ENCODE measurements at places on chromosomes 16 and 17.

DNA sequence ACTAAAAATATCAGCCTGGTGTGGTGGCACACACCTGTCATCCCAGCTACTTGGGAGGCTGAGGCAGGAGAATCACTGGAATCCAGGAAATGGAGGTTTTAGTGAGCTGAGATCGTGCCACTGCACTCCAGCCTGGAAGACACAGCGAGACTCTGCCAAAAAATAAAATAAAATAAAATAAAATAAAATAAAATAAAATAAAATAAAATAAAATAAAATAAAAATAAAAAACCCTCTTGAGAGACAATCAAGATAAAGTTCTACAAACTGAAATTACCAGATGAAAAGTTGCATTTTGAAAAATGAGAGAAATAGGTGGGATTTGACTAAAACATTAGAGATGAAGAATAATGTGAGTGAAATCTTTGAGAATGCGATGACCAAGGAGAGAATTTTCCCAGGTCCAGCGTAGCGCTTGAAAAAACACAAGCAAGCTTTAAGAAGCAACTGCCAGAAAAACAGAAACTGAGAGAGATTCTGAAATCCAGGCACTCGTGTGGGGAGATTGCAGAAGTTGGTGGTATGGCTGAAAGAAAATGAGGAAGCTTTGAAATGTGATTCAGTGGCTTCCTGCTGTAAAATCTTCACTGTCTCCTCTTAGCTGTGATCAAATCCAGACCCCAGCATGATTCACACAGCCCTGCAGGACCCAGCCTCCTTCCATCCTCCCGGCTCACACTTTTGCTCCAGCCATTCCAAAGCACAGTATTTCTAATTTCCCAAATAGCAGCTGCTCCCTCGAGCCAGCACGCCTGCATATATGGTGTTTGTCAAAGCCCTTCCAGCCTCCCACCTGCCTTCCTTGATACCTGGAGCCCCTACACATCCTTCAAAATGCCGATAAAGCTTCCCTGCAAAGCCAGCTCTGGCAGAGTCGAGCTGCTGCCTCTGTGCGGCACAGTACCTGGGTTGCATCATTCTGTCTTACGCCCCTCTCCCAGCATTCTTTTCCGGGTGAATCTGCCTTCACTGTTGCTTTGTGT lies 8.2 kb upstream of the CD300E start:
- DNase-seq: no peak

- no peak for DNase-seq
Observed at GRCh38 chr17:28926366-28926765, 23.5 kb upstream of the DHRS13 start.

- DNase-seq: no peak
Observed at GRCh38 chr17:82408938-82409318, 9.2 kb upstream of the HEXD start.

DNA sequence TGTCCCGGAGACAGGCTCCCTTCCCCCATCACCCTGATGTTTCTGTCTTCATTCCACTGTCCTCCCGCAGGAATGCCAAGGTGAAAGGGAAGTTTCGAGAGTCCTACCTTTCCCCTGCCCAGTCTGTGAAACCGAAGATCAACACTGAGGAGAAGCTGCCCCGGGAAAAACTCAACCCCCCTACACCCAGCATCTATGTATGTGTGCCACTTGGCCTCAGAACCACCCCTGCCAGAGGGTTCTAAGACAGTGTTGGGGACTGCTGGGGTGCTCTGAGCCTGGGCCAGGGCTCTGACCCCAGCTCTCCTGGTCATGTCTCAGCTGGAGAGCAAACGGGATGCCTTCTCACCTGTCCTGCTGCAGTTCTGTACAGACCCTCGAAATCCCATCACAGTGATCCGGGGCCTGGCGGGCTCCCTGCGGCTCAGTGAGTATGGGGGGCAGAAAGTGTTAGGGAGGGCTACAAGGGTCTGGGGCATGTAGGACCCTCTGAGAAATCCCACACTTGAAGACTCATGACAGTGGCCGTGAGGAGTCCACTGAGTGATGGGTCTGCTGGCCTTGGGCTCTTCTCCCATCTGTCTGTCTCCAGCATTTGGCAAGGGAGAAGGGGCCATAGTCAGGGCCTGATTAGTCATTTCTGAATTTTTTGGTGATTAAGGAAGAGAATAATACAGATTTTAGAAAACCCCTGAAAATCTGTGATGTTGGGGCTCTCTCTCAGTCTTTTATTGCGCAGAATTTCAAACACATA lies 4.9 kb upstream of the TMEM88 start:
- DNase-seq: no peak

- no peak for DNase-seq
Observed at GRCh38 chr17:30074730-30075129, 41.9 kb upstream of the NSRP1 start.

Data from neural progenitor cell (in vitro differentiated cells).